ENCODE measurements at places on chromosomes 11 and 22.
A peak's percentile ranks its signal among the peaks of the same experiment; 100 is the strongest.

DNA sequence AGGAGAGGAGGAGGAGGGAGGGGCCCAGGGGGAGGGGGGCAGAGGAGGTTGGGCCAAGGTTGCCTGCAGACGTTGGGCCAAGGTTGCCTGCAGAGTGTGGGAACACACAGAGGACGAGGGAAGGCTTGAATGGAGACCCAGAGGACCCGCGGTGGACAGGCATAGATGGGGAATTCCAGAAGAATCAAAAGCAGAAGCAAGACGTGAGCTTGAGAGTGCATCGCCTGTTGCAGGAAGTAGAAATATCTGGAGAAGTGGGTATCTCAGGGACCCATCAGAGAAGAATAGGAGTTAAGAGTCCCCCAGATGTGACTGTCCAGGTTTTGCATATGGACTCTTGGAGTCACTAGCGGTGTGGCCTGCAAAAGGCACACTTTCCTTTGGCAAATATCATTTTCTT lies 670.2 kb downstream of the TBC1D22A start:
- no peak for DNase-seq

- no peak for DNase-seq
Observed at GRCh38 chr22:45544588-45545170, 42.0 kb downstream of the FBLN1 start.

DNA sequence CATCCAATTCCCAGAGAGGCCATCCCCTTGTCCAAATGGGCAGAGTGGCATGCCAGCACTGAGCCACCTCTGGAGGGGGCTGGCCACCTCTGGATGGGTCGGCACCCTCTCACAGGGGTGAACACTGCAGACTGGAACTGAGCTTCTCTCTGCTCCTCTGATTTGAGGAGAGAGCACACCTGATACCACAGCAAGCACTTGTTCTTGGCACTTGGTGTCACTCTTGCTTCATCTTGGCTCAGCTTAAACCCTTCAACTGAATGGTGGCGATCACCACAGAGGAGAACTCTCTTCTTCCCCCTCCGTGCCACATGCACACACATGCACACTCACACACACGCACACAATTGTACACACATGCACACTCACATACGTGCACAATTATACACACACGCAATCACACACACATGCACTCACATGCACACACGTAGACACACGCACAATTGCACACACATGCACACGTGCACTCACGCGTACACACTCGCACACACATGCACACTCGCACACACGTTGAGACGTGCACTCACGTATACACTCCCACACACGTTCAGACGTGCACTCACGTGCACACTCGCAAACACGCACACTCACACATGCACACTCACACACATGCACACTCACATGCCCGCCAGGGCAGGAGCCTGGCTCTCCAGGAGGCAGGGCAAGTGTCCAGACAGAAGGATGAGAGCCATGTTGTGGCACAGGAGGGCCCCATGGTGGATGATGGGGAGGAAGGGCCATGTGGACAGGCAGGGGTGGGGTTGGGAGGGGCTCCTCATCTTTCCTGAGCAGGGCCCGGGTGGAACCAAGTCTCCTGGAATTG lies 23.4 kb downstream of the OVOL1 start:
- DNase-seq = no peak

GRCh38 chr11:94830722-94831510 lies 62.8 kb downstream of the AMOTL1 start:
- no peak for DNase-seq

DNA sequence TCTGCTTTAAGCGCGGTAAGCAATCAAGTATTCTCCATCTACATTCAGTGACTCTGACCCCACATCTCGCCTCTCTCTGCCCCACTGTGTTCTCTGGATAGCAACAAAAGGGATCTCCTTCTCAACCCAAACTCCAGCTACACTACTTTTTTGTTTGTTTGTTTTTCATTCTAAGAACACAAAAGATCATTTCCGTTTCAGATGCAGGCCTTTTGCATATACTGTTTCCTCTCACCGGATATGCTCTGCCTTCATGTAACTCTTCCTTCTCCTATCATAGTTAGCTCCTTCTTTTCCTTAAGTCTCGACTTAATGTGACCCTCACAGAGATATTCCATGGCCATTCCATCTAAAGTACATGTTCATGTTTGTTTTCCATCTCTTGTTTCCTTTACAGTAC lies 179.8 kb upstream of the MTMR2 start:
- DNase-seq = no peak

DNA sequence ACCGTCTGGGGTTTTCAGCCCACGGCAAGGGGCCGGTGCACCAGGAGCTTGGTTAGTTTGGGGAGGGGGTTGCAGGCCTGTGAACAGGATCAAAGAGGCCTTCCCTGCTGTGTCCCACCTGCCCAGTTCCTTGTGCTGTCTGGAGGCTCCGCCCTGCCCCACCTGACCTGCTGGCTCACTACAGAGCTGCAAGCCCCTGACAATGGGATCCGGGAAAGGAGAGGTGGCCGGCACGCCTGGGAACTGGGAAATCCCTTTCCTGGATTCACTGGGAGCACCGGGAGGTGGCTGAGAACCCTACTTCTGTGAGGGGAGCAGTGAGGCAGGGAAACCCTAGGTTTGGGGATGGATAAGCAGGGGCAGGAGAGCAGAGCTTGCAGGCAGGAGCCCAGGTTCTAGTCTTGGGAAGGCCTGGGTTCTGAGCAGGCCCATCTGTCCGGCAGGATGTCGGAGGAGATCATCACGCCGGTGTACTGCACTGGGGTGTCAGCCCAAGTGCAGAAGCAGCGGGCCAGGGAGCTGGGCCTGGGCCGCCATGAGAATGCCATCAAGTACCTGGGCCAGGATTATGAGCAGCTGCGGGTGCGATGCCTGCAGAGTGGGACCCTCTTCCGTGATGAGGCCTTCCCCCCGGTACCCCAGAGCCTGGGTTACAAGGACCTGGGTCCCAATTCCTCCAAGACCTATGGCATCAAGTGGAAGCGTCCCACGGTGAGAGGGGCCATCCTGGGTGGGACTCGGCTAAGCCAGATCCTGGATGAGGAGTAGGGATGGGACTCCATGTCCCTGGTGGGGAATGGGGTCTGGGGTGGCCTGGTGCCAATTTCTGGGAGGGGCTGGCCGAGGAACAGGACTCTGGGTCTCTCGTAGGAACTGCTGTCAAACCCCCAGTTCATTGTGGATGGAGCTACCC lies 786 bp downstream of the CAPN1 start:
- no peak for DNase-seq

DNA sequence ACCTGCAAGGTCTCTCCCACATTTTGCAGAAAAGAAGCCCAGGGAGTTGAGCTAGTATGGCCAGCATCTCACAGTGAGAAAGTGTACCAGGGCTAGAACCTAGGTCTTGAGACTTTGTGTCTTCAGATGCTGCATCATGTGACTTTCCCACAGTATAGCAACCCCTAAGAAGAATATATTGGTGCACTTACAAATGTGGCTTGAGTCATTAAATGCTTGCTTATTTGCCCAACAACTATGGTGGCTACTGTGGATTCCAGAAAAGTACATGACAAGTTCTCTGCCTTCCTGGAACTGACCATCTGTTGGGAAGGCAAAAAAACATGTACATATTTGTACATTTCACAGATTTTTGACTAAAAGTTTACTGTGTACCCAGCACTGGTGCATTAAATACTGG lies 55.0 kb downstream of the POLD3 start:
- DNase-seq = no peak

DNA sequence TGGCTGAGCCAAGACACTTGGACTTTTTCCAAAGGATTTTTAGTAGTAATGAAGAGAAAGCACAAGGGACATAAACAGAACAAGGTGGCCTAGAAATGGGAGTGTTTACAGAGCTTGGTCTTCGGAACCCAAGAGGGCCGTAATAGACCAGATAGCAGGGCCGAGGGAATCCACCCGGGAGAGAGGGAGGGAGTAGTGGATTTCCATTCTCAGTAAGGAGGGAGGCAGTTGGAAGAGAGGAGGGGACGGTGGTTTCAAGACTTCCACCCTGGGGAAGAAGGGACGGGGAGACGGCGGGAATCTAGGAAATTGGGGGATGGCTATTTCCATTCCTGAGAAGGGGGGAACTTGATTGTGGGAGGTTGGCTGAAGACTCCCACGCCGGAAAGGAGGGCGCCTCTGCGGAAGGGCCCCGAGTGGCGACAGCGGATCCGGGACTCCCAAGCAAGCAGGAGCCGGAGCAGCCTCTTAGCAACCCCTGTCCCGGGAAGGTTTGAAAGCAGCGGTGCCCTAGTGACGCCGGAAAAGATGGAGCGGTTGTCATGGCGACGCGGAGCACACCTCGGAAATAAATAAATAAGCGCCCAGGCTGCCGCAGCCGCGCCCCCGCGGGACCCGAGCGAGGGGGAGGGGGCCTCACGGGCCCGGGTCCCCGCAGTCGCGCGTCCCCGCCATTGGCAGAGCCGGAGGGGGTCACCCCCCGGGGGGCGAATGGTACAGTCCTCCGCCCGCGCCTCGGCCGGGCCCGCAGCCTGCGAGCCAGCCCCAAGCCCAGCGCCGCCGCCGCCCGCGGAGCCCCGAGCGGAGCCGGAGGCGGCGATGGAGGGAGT lies 31.6 kb downstream of the EIF3F start:
- DNase-seq = peak; percentile 4

DNA sequence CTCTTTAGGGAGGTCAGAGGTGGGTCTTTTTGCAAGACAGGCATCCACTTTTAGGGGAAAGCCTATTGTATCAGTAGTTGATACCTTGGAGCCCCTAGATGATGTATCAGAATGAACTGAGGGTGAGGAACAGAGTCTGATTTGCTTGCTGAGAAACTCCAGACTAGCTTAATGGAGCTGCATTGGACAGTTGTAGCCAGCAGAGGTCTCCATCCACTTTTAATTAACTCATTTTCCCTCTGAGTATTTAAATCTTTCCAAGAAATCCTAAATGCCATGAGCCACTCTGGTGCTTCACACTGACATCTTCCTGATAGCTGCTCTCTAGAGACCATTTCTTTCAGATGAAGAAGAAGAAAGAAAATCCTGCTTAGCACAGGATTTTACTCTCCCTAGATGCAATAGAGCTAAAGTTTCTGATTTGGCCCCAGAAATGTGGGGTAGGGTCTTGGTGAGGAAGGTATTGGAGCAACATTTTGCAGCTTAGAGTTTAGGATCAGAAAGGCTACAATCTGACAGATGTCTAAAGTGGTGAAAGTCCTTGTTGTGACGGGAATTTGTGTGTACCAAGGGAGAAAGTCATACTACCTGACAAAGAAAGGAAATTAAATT lies 38.0 kb downstream of the EXT2 start:
- no peak for DNase-seq

DNA sequence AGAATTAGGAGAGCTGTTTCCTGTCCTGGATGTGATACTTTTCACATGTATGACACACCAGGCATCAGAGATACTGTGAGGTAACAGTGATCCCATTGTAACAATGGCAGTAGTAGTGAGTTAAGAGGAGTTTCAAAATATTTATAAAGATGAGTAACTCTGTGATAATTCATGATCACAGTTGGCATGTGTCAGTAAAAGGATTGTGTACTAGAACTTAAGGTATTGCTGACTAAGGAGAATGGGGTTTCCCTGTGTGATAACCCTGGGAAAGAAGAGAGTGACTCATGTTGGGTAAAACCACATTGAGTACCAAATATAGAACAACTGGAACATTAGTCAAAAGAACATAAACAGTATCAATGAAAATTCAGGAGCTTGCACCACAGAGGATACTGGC lies 22.9 kb upstream of the SLC5A1 start:
- DNase-seq = no peak

DNA sequence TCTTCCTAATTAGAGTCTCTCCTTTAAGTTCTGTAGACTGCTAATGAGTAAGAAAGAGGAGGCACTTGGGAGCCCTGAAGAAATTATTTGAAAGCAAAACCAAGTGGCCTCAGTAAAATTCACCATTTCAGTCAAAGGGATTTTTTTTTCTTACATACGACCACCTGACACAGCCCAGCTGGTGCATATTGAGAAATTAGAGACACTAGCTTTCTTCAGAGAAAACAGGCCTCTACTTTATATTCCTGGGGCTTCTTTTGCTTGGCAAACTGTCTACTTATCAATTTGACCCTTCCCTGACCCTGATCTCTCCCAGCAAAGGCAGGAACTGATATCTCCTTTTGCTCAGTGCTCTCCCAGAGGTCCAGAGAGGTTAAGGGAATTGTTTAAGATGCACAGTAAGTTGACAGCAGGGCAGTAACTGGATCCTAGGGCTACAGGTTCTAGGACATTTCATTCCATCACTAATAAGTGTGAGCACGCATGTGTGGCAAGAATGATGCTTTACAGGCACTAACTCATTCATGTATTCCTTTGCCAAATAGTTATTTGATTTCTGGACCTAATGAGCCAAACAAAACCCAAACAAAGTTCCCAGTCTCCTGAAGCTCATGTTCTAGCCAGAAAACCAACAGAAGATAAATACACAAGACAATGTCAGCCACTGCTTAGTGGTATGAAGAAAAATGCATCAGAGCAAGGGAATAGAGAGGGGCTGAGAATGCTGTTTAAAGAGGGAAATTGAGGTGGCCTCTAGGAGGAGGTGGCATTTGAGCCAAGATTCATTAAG lies 467.6 kb downstream of the SOX6 start:
- no peak for DNase-seq

DNA sequence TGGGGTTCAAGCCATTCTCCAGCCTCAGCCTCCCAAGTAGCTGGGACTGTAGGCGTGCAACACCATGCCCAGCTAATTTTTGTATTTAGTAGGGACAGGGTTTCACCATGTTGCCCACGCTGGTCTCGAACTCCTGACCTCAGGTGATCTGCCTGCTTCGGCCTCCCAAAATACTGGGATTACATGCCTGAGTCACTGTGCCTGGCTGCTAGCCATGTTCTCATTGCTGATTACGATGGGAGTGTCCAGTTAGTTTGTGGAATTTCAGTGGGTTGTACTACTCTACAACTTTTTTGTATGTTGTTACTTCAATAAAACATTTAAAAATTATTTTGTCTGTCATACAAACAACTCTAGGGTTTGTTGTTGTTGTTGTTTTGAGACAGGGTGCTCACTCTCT lies 4.8 kb upstream of the VPS11 start:
- no peak for DNase-seq

GRCh38 chr22:39229688-39230260 lies 15.0 kb downstream of the PDGFB start:
- DNase-seq = no peak

GRCh38 chr11:93116641-93117441 lies 81.0 kb downstream of the SLC36A4 start:
- no peak for DNase-seq

- no peak for DNase-seq
Observed at GRCh38 chr11:17544181-17544622, at the start of gene USH1C. Gene USH1C (minus strand): TSS chr11:17544416. CDS start chr11:17544307, 109 bp downstream.

DNA sequence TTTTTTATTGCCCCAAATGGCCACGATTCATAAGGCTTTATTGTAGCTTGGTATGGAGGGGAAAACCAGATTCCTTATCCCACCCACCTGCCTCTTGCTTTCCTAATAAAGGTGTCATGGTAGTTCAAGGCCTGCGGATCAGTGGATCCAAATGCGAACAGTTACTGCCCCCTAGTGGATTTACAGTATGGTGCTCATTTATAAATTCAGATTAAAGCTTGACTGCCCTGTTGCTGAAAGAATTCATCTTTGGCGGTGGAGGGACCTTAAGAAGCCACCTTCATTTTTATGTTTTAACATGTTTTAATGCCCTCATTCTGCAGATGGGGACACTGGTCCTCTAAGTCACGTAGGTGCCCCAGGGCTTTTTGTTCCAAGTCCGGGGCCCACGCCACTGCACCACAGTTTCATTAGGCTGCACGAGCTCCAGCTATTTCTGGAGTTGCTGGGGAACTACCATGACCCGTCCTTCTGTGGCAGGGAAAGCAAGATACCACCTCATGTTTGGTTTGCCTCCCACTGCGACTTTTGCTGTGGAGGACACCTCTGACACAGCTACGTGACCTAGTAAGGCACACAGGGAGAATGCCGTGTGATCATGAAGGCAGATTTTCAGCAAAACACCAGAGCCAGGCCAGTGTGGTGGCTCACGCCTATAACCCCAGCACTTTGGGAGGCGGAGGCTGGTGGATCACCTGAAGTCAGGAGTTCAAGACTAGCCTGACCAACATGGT lies 15.6 kb upstream of the INCENP start:
- DNase-seq = no peak

Data from GOT3 (cell line).